Activated CD8-positive, alpha-beta memory T cell treated with anti-CD3 and anti-CD28 coated beads for 24 hours (primary cell): ENCODE measurements at places on chromosomes 6 and 20.

- DNase-seq, result peak; percentile 64
These were observed 1.8 kb downstream of the ENTPD6 start for GRCh38 chr20:25197183-25197869.

DNA sequence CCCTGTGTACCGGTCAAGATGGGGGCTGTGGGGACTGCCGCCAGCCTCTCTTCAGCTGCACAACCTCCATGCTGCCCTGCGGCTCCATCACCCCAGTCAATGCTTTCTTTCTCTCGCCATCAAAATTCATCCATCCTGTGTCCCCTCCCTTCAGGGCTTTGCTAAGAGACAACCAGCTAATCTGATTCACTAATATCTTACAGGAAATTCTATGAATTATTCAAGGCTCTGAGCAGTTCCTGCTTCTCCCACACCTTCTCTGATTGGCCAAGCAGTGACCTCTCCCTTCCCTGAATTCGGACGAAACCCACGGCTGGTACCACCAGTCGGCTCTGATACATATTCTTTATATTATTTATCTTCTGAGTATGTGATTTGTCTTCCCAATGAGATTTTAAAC lies 13.8 kb downstream of the ITPR3 start:
- DNase-seq, result no peak

GRCh38 chr6:111087871-111088667 lies 766 bp downstream of the SLC16A10 start:
- DNase-seq, result peak; percentile 83

DNA sequence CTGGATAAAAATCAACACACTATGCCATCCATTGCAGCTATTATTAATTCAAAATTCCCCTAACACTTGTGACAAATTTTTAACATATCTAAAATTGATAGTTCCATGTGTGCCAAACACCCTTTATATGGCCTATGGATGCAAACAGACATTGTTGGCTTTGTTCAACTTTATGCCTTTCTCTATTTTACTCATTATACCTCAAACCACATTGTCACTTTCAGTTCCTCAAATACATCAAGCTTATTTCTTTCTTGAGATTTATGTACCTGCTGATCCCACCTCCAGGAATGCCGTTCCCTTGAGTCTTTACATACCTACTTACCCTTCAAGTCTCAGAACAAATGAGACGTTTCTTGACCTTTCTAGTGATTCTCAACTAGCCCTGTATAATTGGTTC lies 193.5 kb upstream of the PLN start:
- no peak for DNase-seq

- DNase-seq, result no peak
These were observed 87.2 kb downstream of the FKBP5 start for GRCh38 chr6:35601331-35602132.

- no peak for DNase-seq
These were observed 9.1 kb downstream of the FILIP1 start for GRCh38 chr6:75484535-75484934.

- no peak for DNase-seq
These were observed 26.0 kb downstream of the ZC3H12D start for GRCh38 chr6:149458806-149459205.

- DNase-seq, result peak; percentile 60
These were observed 584 bp downstream of the KIF13A start for GRCh38 chr6:17986656-17987446.

- no peak for DNase-seq
These were observed 17.8 kb upstream of the RALGAPB start for GRCh38 chr20:38454556-38455473.
